ENCODE measurements at places on chromosomes 7 and 10.

DNA sequence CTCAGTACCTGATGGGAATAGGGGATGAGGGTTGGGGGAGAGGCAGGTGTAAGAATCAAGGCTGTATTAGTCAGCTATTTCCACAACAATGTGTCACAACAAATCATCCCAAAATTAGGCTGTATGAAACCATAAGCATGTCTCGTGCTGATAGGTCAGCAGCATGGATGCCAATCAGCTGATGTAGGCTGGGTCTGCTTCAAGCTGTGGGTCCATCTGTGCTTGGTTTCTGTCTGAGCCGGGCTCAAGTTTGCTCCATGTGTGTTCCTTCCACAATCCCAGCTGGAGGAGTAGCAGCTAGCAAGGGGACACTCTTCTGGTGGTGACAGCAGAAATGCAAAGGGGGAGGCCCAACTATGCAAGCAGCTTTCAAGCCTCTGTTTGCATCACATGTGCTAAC, 97.9 kb upstream of the ZNF746 start:
- DNase-seq = no peak

DNA sequence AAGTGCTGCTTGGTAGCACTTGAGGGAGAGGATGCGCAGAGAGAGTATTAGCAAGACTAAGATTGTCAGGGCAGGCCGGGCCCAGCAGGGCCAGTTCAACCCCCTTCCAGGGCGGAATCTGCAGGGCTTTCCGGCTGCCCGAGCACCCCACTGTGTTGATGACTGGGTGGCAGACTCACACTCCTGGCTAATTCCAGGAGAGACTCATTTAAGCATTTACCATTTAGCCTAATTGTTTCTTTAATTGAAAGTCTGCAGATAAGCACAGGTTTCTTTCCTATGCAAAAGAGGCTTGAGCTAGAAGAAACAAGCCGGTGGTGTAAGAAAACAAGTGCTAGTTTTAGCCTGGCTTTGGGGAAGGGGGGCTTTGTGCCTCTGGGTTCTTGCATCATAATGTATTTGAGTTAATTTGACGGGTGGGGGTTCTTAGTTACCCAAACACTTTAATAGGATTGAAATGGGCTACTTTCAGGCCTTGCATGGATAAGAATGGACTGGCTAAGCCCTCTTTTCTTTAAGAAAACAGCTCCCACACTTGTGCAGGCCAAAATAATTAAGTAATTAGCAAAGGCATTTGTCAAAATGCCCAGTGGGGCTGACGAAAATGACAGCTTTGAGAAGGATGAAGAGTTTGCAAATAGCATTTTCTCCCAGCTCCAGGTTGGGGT, 201.3 kb downstream of the MYOF start:
- no peak for DNase-seq

DNA sequence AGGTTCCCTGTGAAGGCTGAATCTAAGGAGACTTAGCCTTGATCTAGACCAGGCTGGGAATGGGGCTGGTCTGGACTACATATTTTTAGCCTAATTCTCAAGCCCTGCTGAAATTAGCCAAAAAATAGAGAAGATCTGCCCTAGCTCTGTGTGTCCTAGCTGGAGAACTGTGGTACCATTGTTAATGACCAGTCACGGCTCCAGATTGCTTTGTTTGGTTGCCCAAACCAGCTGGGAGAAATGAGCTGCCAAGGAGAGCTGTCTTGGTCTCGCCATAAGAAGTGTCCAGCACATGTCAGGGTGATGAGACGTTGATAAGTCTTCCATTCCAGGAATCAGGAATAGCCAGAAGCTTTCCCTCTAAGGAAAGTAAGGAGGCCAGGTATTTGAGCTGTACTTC, 20.7 kb downstream of the GBX1 start:
- DNase-seq = no peak

DNA sequence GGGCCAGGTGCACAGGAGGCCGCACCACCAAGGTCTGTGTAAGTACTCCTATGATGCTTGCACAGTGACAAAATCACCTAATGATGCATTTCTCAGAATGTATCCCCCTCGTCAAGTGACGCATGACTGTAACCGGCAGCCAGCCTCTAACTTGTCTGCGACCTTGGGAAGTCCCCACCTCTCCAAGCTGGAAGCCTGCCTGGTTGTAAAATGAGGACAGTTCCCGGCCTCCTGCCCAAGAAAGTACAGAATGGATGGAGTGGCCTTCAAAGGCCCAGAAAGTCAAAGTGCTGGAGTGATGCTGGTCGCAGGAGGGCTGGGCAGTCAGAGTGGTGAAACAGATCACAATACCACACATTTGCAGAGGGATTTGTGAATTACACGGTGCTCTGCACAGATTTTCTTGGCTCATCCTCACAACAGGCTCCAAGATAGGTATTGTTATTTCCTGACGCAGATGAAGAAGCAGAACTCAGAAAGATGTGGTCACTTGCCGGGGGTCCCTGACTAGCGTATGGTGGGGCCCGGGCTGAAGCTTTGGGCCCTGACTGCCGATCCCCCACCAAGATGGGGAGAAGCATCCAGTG, 22.8 kb downstream of the SPOCK2 start:
- DNase-seq = no peak

GRCh38 chr10:33703501-33704213, 369.2 kb upstream of the NRP1 start:
- peak; percentile 56 for DNase-seq

DNA sequence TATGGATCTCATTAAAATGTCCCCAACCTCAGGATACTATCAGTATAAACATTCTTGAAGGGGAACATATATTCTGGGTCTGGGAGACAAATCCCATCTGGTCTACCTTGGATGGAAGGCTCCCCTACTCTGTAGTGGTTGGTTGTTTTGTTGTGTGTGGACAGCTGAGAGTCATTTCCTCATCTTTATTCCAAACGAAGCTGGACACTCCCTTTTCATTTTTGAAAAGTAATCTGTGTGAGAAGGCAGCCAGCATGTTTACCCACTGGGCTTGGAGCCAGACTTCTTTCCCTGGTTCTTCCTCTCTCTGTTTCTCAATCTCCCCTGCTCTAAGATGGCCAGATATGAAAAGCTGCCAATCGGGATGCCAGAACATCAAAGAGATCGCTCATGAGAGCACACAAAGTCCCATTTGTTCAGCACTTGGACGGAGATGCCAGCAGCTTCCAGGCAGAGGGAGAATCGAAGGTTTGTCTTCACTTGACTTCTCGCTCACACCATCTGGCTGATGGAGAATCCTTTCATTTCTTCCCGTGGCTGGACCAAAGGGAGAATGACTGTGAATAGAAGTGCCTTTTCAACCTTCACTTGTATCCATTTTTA, 108.1 kb upstream of the AGR3 start:
- DNase-seq = peak; percentile 73

DNA sequence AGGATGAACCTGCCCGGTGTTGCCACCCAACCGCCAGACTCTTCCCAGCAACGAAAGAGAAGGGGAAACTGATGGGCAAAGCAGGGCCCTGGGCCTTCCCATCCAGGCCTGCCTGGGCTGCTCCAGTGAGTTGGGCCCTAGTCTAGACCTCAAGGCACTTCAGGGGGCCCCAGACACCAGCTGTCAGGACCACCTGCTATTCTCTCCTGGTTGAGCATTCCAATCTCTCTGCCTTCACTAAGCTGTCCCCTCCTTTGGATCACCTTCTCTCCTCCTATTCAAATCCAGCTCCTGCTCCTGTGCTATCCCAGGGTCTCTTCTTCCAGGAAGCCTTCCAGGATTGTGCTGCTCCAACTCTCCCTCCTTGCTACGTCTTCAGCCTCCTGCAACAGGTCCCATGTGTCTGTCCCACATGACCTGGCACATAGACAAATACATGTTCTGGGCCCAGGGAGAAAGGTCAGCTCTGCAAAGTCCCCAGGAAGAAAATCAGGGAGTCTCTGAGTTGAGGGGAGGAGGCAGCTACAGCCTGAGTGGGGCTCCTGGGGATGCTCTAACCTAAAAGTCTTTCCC, 3.1 kb downstream of the STX1A start:
- DNase-seq = no peak

DNA sequence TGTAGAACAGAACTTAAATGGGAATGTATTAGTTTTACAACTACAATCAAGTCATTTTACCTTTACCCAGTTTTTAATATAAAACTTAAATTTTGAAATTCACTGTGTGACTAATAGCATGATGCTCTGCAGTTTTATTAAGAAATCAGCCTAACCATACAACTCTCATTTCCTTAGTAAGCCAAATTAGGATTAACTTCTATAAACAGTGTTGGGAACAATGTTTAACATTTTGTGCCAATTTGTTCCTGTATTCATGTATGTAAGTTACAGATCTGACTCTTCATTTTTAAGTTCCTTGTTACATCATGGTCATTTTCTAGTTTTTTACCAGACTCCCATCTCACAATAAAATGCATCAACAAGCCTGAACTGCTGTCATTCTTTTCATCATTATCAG, 209.8 kb downstream of the ZEB1 start:
- no peak for DNase-seq

DNA sequence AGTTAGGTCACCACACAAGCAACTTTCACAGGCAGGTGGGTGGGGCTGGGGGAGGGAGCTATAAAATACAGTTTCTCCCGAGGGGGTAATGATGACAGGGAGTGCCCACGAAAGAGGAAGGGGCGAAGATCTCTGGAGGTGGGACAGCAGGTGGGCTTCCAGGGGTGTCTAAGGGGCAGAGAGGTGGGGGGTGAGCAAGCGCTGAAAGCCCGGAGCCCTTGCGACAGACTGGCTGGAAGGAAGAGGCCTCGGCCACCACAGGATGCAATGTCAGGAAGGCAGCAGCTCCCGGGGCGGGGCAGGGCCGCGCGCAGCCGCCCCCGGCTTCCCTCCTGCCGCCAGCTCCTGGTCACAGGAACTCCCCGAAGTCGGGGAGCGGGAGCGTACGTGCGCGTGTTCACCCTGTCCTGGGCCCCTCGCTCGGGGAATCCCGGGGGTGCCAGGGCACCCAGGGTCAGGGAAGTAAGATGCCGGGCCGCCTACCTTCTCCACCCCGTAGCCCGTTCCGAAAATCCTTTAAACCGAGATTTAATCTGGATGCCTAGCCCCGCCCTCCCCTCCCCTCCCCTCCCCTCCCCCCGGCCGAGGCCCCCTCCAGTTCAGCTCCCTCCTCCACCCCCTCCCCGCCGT, 105.2 kb upstream of the PPIF start:
- DNase-seq = peak; percentile 60

DNA sequence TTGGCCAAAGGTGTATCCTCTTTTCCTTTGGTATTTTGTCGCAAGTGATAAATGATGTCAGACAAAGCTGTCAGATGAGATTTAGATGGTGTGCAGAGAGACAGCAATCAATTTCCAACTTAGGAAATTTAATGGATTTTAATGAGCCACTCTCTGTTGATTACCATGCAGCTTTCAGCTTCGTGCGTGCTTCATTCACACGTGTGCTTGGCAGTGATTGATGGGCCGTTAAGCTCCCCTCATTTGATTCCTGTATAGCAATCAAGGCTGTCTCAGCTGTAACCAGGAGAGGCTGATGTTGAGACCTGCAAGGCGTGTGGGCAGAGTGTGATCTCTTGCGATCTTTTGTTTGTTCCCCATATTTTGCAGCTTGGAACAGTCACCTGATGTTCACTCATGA, 439.6 kb downstream of the CALN1 start:
- no peak for DNase-seq

Data from fibroblast of skin of back (primary cell).